ENCODE measurements at places on chromosomes 7 and 10. TPM values are rescaled to one million over a fixed set of nuclear protein-coding genes. Genes with fewer than 3 reads are reported as not detected.

- DNase-seq: no peak
Observed at GRCh38 chr10:47225219-47225927, 74.6 kb upstream of the GDF10 start.

FGFR2 gene
- total RNA-seq: 0.13 TPM

- no peak for DNase-seq
Observed at GRCh38 chr10:35463878-35464277, 127.6 kb downstream of the CCNY start.

- no peak for DNase-seq
Observed at GRCh38 chr10:14564268-14564744, 210.4 kb downstream of the FAM107B start.

DNA sequence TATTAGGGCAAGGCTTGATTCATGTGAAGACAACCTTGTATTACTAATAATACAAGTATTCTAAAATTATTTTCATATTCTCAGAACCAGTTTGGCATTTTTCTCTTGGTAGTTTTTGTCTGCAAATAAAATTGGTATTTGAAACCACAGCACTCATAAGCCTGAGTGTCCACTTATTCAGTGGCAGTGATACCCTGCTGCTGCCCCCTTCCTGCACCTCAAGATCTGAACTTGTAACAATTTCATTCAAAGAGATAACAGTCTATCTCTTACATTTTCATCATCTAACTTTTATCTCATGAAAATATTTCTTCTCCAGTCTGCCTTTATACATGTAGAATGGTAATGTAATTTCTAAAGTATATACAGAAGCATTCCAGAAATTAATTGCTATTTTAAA lies 9.3 kb downstream of the TFAM start:
- DNase-seq: no peak

EPDR1 gene
- total RNA-seq: 1.6 TPM

Measured in dermis microvascular lymphatic vessel endothelial cell (primary cell).